HAP-1 (cell line): ENCODE measurements at places on chromosomes 2 and 18.
A peak's percentile ranks its signal among the peaks of the same experiment; 100 is the strongest.

- DNase-seq: peak; percentile 72
Measured at GRCh38 chr2:152407204-152407721, 72.3 kb downstream of the FMNL2 start.

DNA sequence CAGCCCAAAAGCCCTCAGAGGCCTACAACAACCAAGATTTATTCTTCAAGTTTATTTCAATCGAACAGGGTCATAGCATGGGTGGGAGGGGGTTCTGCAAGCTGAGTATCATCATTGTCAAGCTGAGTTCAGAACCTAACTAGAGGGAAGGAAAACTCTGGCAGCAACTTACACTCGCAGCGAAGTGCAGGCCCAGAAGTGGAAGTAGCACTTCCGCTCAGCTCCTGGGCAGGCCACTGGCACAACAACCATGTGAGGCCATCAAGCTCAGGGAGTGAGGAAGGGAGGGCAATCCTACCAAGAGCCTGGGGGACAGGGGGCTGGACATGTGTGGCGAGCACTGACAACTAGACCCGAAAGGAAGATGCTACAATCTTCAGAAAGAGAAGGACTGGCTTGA lies 4.8 kb downstream of the UXS1 start:
- DNase-seq: no peak

DNA sequence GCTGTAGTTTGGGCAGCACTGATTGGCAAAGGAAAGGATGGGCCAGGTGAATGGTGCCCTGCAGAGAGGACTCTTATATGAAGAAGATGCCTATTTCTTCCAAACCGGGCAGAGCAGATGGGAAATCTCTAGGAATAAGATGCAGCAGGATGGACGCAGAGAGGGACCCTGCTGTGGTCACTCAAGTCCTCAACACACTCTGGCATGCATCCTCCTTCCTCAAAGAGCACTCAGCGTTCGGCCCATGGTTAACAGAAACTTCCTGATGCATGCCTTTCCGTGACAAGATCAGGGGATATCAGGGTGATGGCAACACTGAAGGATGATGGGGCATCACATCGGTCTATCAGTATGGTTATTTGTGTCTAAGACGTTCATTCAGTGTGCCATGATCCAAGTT lies 232.7 kb downstream of the TTC32 start:
- no peak for DNase-seq

DNA sequence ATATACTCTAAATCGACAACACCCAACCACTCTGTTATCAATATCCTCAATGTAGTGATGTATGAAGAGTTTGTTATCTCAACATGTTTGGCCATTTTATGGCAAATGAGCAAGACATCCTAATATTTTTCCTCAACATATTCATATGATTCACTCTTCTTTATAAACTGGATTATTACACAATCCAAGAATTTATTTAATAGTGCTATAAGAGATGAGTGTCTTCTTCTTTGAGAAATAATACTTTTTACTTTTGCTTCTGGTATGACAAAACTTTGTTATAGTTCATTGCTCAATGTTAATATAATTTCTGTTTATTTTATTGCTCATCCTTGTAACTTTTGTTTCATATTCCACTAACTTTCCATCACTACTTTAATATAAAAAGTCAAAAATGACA lies 44.3 kb downstream of the SCN9A start:
- DNase-seq: no peak

GRCh38 chr2:189613077-189613636 lies 32.6 kb upstream of the SLC40A1 start:
- DNase-seq: no peak

DNA sequence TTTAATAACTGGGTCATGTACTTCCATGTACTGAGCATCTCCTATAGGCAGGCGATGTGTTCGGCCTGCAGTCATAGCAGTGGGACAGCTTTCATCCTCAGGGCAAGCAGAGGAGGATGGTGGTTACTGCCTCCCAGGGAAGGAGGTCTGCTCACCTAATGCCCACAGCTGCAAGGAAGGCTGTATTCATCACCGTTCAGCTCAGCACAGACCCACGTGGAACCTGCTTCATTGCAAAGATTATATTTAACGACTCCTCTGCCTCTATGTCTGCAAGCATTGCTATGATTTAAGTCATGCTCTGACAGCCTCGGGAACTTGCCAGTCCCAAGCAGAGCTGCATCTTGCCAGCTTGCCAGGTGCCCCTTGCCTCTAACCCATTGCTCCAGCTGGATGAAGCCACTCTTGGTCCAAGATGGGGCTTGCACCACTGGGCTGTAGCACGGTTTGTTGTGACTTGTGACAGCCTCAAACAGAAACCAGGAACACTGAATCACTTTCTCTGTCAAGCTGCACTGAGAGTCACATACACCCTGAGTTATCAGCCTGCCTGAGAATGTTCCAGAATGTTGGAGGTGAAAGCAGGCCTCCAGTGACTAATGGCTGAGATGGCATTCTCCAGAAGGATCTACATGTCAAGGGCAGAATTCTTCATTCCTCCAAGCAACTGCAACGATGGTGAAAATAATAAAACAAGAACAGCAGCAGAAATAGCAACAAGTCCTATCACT lies 651.1 kb upstream of the ID2 start:
- DNase-seq: no peak

GRCh38 chr2:111201214-111201613 lies 80.5 kb downstream of the BCL2L11 start:
- no peak for DNase-seq

GRCh38 chr18:23092121-23092520 lies 43.2 kb upstream of the CABLES1 start:
- no peak for DNase-seq

DNA sequence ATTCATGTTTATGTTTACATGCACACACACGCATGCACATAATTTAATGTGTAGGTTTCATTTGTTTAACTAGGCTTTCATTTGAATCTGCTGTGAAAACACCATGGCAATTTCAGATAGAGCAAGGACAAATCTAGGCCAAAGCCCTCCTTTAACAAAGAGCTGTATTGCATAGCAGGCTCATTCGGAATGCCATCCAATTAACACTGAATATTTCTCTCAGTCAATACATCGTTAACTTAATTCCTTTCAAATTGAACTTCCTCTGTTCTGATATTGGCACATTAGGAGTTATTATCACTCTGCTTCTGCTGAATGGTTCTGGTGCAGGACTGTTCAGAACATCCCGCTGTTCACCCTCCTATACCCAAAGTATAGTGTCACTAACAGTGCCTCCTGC lies 435.1 kb upstream of the CDH20 start:
- DNase-seq: no peak

- DNase-seq: no peak
Measured at GRCh38 chr2:108560895-108561530, 26.7 kb downstream of the LIMS1 start.

DNA sequence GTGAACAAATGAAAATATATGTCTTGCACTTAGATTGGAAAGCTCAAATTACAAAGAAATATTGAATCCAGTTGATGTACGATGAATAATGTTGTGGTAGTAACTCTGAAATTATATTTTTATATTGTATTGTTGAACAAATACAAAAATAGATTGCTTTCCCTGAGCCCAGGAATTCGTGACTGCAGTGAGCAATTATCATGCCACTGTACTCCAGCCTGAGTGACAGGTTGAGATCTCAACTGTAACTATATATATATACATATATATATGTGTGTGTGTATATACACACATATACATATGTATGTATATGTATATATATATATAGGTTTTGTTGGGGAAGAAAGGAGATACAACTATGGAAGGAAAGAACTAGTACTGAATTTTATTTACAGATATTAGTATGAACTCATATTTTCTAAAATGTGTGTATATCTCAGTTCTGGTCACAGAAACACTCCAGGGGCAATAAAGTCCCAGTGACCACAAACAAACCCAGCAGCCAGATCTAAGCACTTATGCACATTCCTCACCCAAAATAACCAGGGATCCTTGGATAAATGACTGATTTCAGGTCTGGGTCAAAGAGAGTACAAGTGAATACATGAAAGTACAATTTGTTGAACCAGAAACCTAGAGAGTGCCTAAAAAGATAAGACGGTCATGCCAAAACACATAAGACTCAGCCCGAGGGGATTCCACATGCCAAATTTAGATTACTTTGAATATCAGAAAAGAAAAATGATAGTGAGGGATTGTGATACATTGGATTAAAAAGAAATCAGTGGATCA lies 146.3 kb downstream of the TMX3 start:
- no peak for DNase-seq

DNA sequence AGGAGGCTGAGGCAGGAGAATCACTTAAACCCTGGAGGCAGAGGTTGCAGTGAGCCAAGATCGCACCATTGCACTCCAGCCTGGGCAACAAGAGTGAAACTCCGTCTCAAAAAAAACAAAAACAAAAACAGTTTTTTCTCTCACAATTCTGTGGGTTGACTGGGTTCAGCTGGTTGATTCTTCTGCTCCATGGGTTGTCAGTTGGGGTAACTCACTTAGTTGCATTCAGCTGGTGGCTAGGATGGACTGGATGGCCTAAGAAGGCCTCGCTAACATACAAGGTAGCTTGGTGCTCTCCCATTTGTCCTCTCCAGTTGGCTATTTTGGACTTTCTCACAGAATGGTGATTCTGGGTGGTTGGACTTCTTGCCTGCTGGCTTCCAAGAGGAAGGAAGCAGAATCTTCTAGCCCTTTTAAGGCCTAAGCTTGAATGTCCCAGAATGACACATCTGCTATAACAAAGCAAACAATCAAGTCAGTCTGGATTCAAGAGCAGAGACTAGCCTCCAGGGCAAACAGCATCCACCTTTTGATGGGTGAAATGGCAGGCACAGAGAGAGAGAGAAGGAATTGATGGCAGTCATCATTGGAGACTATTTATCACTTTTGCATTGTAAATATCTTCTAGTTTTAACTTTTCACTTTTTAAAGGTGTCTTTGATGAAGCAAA lies 17.9 kb downstream of the LAMA3 start:
- no peak for DNase-seq

GRCh38 chr2:7026742-7027141 lies 109.5 kb downstream of the RNF144A start:
- peak; percentile 16 for DNase-seq

GRCh38 chr2:205954707-205955106 lies 131.3 kb downstream of the INO80D start:
- DNase-seq: no peak

DNA sequence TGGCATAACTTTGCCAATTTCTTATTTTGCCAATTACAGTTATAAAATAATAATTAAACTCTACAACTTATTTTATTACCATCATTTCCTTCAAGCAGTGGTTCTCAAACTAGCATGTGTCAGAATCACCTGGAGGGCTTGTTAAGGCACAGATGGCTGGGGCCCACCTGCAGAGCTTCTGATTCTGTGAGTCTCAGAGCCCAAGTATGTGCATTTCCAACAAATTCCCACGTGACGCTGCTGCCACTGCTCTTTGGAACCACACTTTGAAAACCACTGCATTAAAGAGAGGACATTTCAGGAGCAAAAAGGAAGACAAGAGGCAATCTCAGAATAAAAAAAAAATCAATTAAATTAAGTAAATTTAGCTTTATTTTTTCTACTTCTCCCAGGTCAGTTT lies 94.0 kb upstream of the HNRNPA3 start:
- DNase-seq: no peak

- DNase-seq: no peak
Measured at GRCh38 chr2:235611756-235612155, 117.9 kb downstream of the AGAP1 start.

- no peak for DNase-seq
Measured at GRCh38 chr18:48885266-48885923, 65.4 kb downstream of the SMAD7 start.

DNA sequence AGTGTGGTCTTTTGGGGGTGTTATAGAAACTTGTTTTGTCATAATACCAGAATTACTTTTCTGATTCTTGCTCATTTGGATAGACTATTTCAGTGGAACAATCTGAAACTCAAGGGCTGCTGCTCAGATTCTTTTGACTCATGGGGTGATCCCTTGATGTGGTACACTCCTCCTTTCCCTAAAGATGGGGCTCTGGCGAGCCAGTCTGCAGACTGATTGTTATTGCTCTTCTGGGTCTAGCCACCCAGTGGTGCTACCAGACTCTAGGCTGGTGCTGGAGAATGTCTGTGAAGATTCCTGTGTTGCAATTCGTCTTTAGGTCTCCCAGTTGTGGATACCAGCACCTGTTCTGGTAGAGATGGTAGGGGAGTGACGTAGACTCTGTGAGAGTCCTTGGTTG lies 4.2 kb upstream of the MARS2 start:
- DNase-seq: no peak

- no peak for DNase-seq
Measured at GRCh38 chr2:241535871-241536655, 22.5 kb upstream of the BOK start.

DNA sequence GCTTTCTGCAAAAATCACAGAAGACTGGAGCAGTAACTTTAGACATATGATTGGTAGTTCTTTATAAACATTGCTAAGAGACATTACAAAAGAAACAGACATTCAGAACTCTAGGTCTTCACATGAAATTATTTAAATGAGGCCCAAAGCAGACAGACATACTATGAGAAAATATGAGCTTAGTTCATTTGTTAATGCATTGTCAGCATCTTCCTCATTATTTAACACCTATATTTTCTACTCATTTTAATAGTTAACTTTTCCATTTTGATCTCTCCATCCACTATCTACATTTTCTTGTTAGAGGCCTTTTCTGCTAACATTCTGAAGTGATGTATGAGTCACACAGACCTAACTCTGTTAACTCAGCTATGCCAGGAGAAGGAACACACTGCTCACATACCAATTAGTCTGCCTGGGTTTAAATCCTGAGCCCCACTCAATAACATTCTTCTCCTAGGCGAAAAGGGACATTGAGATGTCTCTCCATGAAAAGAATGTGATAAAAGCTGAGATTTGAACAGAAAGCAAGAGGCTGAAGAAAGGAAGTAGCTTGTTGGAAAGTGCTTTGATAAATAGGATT lies 400.3 kb upstream of the PKDCC start:
- DNase-seq: no peak
